ENCODE measurements at places on chromosomes 16 and 17.
A peak's percentile ranks its signal among the peaks of the same experiment; 100 is the strongest.

DNA sequence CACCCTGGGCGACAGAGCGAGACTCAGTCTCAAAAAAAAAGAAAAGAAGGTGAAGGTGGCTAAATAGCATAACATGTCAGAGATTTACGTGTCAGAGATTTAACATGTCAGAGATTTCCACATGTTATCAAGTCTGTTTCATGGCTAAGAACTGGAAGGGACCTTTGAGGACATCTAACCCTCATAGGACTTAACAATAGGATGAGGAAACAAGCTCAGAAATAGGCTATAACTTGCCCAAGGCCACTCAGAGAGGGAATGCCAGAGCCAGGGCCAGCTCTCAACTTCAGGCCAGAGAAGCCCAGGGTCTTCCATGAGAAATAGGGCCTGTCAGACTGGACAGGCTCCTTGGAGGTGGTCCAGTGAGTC lies 26.8 kb upstream of the ZNF629 start:
- H3K27me3 ChIP-seq: no peaks in the 10 kb centered on the region
- no peaks in the 10 kb centered on the region for H3K36me3 ChIP-seq
- DNase-seq: no peak
- H3K4me1 ChIP-seq: peaks cover 13% of the 10 kb centered on the region
- H3K4me3 ChIP-seq: peak overlapping the region; percentile 83
- H3K27ac ChIP-seq: peak overlapping the region; percentile 84

DNA sequence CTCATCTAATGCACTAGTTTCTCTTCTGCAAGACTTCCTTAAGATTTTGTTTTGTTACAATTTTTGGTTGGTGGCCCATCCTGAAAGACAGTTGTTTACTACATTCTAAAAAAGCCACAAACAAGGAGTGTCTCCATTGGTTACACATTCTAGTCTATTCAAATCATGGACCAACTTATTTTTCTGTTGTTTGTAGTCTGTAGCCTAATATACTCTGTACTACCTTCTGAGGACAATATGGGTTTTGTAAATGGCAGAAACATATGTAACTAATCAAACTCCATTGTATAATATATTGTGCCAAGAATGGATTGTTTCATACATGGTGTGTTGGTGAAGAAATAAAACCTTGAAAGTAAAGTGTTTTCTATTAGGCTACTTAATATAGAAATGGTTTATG lies 79.5 kb upstream of the DHX40 start:
- no peak overlapping the region for H3K4me3 ChIP-seq
- DNase-seq: no peak
- H3K27me3 ChIP-seq: peaks cover 5% of the 10 kb centered on the region
- H3K27ac ChIP-seq: no peak overlapping the region
- peaks cover 4% of the 10 kb centered on the region for H3K4me1 ChIP-seq

DNA sequence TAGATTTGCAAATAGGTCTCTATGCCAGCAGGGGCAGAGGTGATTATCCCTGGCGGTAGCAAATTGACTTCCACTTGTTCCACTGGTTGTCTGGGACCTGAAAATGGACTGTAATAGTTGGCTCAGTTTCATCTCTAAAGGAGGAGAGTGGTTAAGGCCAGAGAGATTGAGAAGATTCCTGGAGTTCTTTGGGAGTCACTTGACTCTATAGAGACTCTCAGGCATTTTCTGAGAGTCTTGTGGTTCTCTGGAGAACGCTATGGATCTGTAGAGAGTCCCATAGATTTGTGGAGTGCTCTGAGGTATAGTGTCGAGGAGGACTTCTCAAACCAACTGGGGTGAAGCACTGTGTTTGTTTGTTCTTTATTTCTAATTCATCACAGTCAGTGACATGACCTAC lies 8.9 kb upstream of the PMP22 start:
- no peak overlapping the region for H3K27ac ChIP-seq
- no peak for DNase-seq
- H3K36me3 ChIP-seq: no peaks in the 10 kb centered on the region

- no peak overlapping the region for H3K4me3 ChIP-seq
- peaks cover 9% of the 10 kb centered on the region for H3K4me1 ChIP-seq
- no peak overlapping the region for H3K27ac ChIP-seq
- H3K27me3 ChIP-seq: peaks cover 2% of the 10 kb centered on the region
- DNase-seq: no peak
Measured at GRCh38 chr16:21702276-21702675, 38.5 kb downstream of the OTOA start.

GRCh38 chr16:50457979-50458491 lies 89.2 kb upstream of the BRD7 start:
- no peak for DNase-seq
- no peak overlapping the region for H3K27ac ChIP-seq
- no peaks in the 10 kb centered on the region for H3K36me3 ChIP-seq
- H3K27me3 ChIP-seq: peaks cover 2% of the 10 kb centered on the region

DNA sequence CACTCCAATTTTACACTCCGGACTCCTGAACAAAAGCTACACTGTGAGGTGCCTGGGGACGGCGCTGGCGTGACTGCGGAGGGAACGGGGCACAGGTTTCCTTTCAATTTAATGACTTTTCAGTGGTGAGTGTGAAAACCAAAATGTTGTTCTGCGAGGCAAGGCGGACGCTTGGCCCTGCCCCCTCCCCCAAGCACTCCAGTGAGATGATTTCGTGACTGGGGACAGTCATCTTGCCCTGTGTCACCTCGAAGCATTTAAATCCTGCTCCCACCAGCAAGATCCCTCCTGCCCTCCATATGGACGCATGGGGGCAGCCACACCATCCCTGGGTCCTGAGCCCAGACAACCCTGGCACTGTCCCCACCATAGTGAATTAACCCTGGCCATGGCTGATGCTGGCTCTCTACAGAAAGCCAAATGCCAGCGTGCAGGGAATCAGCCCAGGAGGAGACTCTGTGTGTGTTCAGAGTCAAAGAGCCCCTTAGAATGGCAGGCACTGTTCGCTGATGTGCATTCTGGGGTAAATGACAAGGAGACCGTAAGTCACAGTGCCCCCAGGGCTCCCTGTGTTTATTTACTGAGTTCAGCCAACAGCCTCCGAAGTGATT lies 41.0 kb downstream of the C16orf95 start:
- no peak overlapping the region for H3K4me3 ChIP-seq
- peaks cover 2% of the 10 kb centered on the region for H3K4me1 ChIP-seq
- no peaks in the 10 kb centered on the region for H3K27me3 ChIP-seq
- no peak for DNase-seq
- no peak overlapping the region for H3K27ac ChIP-seq

- no peaks in the 10 kb centered on the region for H3K36me3 ChIP-seq
- H3K4me1 ChIP-seq: no peaks in the 10 kb centered on the region
- no peak overlapping the region for H3K27ac ChIP-seq
- H3K4me3 ChIP-seq: no peak overlapping the region
- no peaks in the 10 kb centered on the region for H3K27me3 ChIP-seq
- DNase-seq: no peak
Measured at GRCh38 chr16:81940781-81941560, 70.3 kb downstream of the SDR42E1 start.

GRCh38 chr17:38540514-38541045 lies 65.2 kb downstream of the SRCIN1 start:
- no peaks in the 10 kb centered on the region for H3K4me1 ChIP-seq
- no peak overlapping the region for H3K4me3 ChIP-seq
- peaks cover 11% of the 10 kb centered on the region for H3K27me3 ChIP-seq
- no peak for DNase-seq
- no peaks in the 10 kb centered on the region for H3K36me3 ChIP-seq

- H3K36me3 ChIP-seq: no peaks in the 10 kb centered on the region
- no peak for DNase-seq
- no peaks in the 10 kb centered on the region for H3K4me1 ChIP-seq
Measured at GRCh38 chr16:73408311-73408710, 360.4 kb upstream of the ZFHX3 start.

DNA sequence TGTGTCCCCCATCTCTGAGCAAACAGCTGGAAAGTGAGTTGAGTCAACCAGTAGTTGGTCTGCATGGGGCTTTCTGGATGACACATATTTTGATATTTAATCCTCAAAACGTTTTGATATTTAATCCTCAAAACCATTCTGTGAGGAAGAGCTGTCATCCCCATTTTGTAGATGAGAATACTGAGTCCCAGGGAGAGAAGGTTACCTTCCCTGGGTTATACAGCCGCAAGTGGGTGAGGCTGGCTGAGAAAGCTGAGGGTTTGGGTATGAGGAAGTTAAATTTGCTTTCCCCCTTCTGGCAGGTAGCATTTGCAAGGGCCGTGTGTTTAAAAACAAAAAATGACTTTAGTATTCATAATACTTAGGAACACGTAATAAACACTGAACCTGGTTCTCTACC lies 447.2 kb downstream of the XYLT1 start:
- no peak for DNase-seq
- H3K36me3 ChIP-seq: peaks cover under 1% of the 10 kb centered on the region
- H3K27me3 ChIP-seq: no peaks in the 10 kb centered on the region
- peak overlapping the region; percentile 4 for H3K27ac ChIP-seq

DNA sequence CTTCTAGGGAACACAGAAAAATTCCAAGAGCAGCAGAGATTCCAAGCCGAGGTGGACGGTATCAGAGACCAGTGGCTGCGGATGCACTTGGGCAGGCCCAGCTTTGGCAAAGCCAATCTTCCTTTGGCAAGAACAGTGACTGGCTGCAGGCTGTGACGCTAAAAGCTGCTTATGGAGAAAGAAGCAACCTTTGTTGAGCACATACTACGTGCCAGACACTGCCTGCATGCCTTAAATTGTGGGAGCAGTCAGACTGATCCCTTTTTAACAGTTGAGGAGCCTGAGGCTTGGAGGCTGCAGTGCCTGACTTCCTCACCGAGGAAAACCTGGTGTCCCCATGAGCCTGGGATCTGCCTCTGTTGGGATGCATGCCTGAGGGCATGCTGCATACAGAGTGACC lies 69.0 kb upstream of the AMZ2 start:
- H3K27ac ChIP-seq: no peak overlapping the region
- H3K27me3 ChIP-seq: no peaks in the 10 kb centered on the region
- H3K4me1 ChIP-seq: peaks cover 36% of the 10 kb centered on the region
- H3K4me3 ChIP-seq: no peak overlapping the region
- no peaks in the 10 kb centered on the region for H3K36me3 ChIP-seq

DNA sequence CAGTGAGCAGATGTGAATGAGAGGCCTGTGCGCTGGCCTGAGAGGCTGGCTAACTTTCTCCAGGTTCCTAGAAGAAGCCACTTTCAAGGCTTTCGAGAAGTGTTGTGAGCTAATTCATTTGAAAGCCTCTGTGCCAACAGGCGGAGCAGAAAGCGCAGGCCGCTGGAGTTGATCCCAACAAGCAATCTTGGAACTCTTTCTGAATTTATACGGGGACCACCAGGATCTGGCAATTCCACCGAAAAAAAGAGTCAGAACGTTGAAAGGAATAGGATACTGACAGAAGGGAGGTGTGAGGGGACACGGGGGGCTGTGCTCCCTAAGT lies 71.3 kb upstream of the METRNL start:
- no peaks in the 10 kb centered on the region for H3K27me3 ChIP-seq
- peaks cover 10% of the 10 kb centered on the region for H3K36me3 ChIP-seq
- no peaks in the 10 kb centered on the region for H3K4me1 ChIP-seq
- no peak overlapping the region for H3K27ac ChIP-seq
- no peak for DNase-seq

DNA sequence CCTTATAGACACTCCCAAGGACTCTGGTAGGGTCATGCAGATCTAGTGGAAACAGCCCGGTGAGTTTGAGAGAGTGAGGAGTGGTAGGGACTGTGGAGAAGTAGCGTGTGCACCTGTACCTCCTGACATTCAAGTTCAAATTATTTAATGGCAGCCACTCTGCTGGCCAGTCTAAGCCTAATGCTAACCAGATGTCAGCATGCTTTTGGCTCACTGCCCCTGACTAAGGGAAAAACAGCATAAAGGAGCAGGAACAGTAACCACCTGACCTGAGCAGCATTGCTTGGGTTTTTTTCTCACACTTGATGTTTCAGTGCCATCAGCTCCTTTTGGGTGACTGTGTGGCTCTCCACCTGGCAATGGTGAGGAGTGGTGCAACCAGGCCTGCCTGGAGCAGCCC lies 23.8 kb upstream of the SLC12A3 start:
- H3K36me3 ChIP-seq: peaks cover 58% of the 10 kb centered on the region
- no peak overlapping the region for H3K27ac ChIP-seq
- H3K4me1 ChIP-seq: peaks cover 4% of the 10 kb centered on the region
- no peak for DNase-seq
- no peak overlapping the region for H3K4me3 ChIP-seq

- H3K27ac ChIP-seq: no peak overlapping the region
- no peaks in the 10 kb centered on the region for H3K27me3 ChIP-seq
- no peak overlapping the region for H3K4me3 ChIP-seq
- H3K4me1 ChIP-seq: peaks cover 13% of the 10 kb centered on the region
- DNase-seq: no peak
Measured at GRCh38 chr17:67606471-67606870, 111.3 kb upstream of the NOL11 start.

DNA sequence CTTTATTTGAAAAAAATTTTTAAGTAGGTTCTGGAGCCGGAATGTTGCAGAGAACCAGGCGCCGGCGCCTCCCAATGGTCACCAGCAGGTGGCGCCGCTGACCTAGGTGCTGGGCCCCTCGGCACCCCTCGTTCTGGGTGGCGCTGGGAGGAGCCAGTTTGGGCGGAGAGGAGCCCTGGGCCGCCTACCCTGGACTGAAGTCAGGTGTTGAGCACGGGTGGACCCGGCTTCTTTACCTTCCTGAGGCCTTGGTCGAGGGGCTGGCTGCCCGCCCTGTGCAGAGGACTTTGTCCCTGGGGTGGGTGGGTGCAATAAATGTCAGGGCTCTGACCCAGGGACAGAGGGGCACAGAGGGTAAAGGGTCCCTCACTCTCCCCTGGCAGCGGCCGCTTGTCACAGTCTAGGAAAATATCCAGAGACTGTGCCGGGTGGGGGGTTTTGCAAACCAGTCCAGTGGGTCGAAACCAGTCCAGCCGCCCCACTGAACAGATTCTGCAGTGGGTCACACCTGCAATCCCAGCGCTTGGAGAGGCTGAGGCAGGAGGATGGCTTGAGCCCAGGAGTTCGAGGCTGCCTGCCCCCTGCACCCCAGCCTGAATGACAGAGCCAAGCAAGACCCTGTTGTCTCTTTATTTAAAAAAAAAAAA lies 30.1 kb upstream of the TNFRSF13B start:
- peak; percentile 84 for DNase-seq
- H3K27me3 ChIP-seq: no peaks in the 10 kb centered on the region
- no peak overlapping the region for H3K27ac ChIP-seq
- no peaks in the 10 kb centered on the region for H3K36me3 ChIP-seq
- H3K4me1 ChIP-seq: no peaks in the 10 kb centered on the region

All from activated naive CD8-positive, alpha-beta T cell treated with anti-CD3 and anti-CD28 coated beads, Interleukin-2, amount 50 U/mL, for 24 hours (primary cell).